ENCODE measurements at places on chromosomes 4 and X. TPM values are rescaled to one million over a fixed set of nuclear protein-coding genes. Genes with fewer than 3 reads are reported as not detected.

ARX gene
- total RNA-seq = 0.31 TPM

CFAP97 gene
- total RNA-seq = 39.4 TPM

ZNF827 gene
- total RNA-seq = 22.6 TPM

NAP1L2 gene
- total RNA-seq = 9.8 TPM

PDCL2 gene
- not detected for total RNA-seq

ATP8A1 gene
- total RNA-seq = 27.4 TPM

CSAG2 gene
- total RNA-seq = not detected

VCX3B gene
- total RNA-seq = 0.38 TPM

PPID gene
- 15.7 TPM for total RNA-seq

COX18 gene
- 15.8 TPM for total RNA-seq

HSD17B13 gene
- not detected for total RNA-seq

UGT2B11 gene
- total RNA-seq = not detected

CFAP299 gene
- total RNA-seq = 1.1 TPM

PRMT9 gene
- total RNA-seq = 11.7 TPM

VCX3A gene
- total RNA-seq = not detected

ETDB gene
- total RNA-seq = not detected

MXRA5 gene
- 12.2 TPM for total RNA-seq

CT45A7 gene
- not detected for total RNA-seq

MAGEC1 gene
- not detected for total RNA-seq

KCNIP4 gene
- 43.9 TPM for total RNA-seq

CT45A10 gene
- not detected for total RNA-seq

MAMLD1 gene
- 6.5 TPM for total RNA-seq

APLN gene
- total RNA-seq = 0.31 TPM

PWWP3B gene
- total RNA-seq = 1.4 TPM

NAT8L gene
- 2.7 TPM for total RNA-seq

ZAR1 gene
- total RNA-seq = not detected

WDR17 gene
- total RNA-seq = 6.4 TPM

HSFX4 gene
- total RNA-seq = not detected

MAGEB6B gene
- not detected for total RNA-seq

PRR27 gene
- total RNA-seq = not detected

SHROOM3 gene
- total RNA-seq = 67.3 TPM

TEC gene
- 5.9 TPM for total RNA-seq

ZBED1 gene
- 40.7 TPM for total RNA-seq

CT47B1 gene
- total RNA-seq = not detected

SMIM31 gene
- total RNA-seq = not detected

OPRPN gene
- total RNA-seq = not detected

TBX22 gene
- not detected for total RNA-seq

KLHL4 gene
- 2.1 TPM for total RNA-seq

NPNT gene
- total RNA-seq = 78.3 TPM

SLITRK2 gene
- 3.8 TPM for total RNA-seq

APELA gene
- total RNA-seq = 0.25 TPM

MAGEE1 gene
- 4.3 TPM for total RNA-seq

SLIT2 gene
- total RNA-seq = 11.5 TPM

TGIF2LX gene
- not detected for total RNA-seq

XK gene
- total RNA-seq = 1.3 TPM

NWD2 gene
- not detected for total RNA-seq

TMEM131L gene
- 17.0 TPM for total RNA-seq

ADGRG4 gene
- total RNA-seq = 0.13 TPM

KLHL34 gene
- 0.09 TPM for total RNA-seq

P2RY4 gene
- 0.31 TPM for total RNA-seq

REPS2 gene
- 36.3 TPM for total RNA-seq

All from kidney (tissue), 22 donors.